WERI-Rb-1 (cell line): ENCODE measurements at places on chromosomes 1 and 21.

DNA sequence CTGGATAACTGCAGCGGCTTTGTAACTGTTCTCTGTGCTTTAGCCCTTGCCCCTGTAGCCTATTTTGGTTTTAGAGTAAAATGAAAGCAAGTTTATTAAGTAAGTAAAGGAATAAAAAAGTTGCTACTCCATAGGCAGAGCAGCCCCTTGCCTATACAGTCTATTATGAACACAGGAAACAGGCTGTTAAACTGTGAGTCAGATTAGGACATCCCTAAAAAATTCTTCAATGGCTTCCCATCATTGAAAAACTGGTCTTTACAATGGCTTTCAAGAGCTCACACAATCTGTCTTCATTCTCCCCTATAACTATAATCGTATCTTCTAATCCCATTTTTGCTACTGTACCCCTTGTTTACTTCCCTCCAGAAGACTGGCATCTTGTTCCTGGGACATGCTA lies 43.0 kb downstream of the ATG4C start:
- no peak for DNase-seq

- DNase-seq: no peak
Measured at GRCh38 chr1:61073871-61074270, 8.5 kb upstream of the NFIA start.

DNA sequence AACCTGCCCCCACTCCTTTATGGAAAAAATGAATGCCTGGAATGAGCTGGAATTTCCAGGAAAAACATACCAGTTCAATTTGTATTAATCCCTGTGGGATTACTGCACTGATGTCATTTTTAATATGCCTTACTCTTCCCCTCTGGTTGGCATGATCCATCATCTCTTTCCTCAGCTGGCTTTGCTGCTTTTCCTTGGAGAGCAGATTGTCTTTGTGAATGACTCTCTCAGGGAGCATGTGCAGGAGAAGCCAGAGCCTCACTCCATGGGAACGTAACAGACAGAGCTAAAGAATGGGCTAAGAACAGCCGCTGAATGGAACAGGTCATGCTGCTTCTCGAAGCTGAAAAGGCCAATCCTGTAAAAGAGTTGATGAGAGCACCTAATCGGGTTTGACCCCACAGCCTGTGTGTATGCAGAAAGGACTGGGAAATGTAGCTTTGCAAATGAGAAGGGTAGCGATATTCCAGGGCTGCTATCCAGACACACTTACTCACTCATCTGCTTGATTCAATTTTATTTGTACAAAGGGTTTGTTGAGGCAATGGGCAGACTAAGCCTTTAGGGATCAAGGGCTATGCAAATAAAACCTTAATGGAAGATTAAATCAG lies 20.7 kb downstream of the PHC2 start:
- DNase-seq: peak; percentile 43

GRCh38 chr21:45016406-45017038 lies 57.9 kb upstream of the ADARB1 start:
- DNase-seq: peak; percentile 58

DNA sequence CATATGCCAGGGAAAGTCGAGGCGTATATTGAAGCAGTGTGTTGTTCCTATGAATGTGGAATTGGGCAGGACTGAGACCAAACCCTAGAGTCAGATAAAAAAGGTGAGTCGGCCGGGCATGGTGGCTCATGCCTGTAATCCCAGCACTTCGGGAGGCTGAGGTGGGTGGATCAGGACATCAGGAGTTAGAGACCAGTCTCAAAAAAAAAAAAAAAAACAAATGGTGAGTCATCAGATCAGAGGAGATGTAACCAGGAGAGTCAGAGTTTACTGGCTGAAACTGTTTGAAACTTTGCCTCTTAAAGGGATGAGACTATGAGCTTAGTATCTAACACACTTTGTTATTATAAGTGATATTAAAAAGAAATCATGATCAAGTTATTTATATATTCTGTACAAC lies 26.4 kb upstream of the SYCP1 start:
- no peak for DNase-seq

GRCh38 chr1:10673109-10673711 lies 123.2 kb downstream of the CASZ1 start:
- DNase-seq: no peak

- DNase-seq: no peak
Measured at GRCh38 chr1:7329868-7330615, 441.1 kb upstream of the VAMP3 start.

GRCh38 chr1:161905269-161905884 lies 118.3 kb downstream of the OLFML2B start:
- peak; percentile 33 for DNase-seq

- no peak for DNase-seq
Measured at GRCh38 chr1:177784409-177784808, 185.4 kb downstream of the SEC16B start.

GRCh38 chr1:153495536-153495935 lies 35.1 kb upstream of the S100A7 start:
- DNase-seq: no peak

GRCh38 chr21:15219894-15220293 lies 155.1 kb upstream of the NRIP1 start:
- DNase-seq: no peak

DNA sequence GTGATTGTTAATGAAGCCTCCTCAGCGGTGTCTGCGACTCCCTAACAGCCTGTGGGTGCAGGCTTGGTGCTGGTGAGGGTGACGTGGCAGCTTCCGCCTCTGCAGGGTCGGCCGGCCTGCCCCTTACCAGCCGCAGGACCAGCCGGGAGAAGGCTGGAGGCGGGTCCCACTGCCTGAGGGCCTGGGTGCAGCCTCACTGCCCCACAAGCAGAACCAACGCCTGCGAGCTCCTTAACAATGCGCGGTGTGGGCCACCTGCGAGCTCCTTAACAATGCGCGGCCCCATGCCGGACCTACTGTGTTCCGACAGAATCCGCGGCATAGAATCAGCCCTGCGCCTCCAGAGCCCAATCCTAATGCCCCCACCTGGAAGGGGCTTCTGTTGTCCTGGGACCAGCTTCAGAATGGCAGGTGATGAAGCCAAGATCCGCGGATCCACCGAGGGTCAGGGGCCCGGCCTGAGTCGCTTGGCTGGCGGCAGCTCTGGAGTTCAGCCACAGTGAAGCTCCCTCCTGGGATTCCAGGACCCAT lies 54.4 kb upstream of the AJAP1 start:
- no peak for DNase-seq

GRCh38 chr1:25590096-25590824 lies 26.3 kb upstream of the MAN1C1 start:
- DNase-seq: no peak

DNA sequence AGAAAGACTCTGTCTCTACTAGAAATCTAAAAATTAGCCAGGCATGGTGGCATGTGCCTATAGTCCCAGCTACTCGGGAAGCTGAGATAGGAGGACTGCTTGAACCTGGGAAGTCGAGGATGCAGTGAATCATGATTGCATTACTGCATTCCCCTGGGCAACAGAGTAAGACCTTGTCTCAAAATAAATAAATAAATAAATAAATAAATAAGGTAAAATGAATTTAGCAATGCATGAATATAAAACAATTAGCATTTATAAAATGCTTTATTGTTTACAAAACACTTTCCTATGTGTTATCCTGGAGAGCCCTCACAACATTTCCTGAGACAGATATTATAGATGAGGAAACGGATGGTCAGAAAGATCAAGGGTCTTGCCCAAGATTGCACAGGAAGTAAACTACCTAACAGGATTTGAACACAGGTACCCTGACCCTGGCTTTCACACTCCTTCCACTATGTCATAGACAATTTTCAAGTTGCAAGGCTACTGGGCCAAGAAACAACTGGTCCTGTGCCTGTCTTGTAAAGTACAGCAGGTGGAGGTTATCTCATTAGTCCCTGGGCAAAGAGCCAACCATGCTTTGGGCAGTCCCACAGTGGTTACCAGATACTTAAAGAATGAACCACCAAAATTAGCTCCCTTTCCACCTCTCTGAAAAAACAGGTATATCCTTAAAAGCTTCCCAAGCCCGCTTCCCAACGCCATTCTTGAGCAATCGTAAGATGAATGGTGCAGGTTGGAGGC lies 15.4 kb upstream of the VSIG8 start:
- DNase-seq: no peak

GRCh38 chr1:81183051-81183450 lies 617.7 kb upstream of the ADGRL2 start:
- no peak for DNase-seq

DNA sequence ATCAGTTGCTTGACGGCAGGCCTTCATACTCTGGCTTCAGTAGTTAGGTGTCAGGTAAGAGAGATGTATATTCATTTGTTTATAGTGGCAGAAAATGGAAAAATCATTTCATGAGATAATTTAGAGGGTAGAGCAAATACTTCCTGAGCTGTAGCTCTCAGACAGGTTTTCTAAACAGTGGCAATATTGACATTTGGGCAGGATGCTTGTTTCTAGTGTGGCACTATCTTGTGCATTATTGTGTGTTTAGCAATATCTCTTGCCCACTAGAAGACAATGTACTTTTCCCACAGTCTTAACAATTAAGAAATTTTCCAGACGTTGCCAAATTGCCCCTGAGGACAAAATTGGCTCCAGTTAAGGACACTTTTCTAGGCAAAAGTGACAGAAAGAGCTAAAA lies 1143.1 kb downstream of the PLA2G4A start:
- no peak for DNase-seq

DNA sequence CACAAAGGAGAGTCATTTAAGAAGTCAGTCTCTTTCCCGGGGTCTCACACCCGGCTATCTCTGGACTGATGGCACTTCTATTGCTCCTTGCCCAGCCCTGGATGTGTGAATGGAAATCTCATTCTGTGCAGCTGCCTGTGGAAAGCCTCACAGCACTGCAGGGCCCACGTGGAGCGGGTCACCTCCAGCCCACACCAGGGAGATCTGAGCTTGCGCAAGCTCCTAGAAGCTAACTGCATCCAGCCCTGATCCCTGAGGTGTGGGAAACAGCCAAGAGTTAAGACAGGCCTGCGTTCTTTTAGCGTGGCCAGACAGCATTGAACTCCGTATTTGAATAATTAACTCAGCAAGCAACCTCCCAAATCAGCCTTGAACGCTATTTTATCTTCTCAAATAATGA lies 150.5 kb downstream of the LRIG2 start:
- no peak for DNase-seq

- no peak for DNase-seq
Measured at GRCh38 chr1:197003132-197003531, 25.8 kb downstream of the CFHR5 start.

- no peak for DNase-seq
Measured at GRCh38 chr1:236685205-236685916, 938 bp upstream of the ACTN2 start.

DNA sequence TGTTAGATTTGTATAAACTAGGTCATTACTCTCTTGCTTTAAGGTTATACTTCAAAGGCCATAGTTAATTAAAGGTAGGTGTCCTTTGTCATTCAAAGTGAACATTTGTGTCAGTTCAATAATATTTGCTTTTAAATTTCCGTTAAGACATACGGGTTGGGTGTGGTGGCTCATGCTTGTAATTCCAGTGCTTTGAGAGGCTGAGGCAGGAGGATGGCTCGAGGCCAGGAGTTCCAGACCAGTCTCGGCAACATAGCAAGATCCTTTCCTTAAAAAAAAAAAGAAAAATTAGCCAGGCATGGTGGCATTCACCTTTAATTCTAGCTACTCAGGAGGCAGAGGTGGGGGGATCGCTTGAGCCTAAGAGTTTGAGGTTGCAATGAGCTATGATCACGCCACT lies 80.4 kb downstream of the KIF26B start:
- DNase-seq: no peak

DNA sequence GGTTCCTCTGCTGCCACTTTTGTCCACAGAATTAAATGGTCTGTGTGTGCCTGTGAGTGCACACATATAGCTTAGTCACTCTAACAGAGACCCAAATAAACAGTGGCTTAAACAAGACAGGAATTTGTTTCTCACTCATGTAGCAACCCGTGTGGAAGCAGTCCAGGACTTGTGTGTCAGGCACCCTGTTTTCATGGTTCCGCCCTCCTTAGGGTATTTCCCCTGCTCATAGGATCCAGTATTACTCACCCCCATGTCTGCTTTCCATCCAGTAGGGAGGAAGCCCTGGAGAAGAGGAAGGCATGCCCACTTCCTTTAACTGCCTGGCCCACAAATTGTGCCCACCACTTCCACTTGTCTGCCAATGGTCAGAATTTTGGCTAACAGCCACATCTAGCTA lies 41.3 kb upstream of the TACSTD2 start:
- no peak for DNase-seq

GRCh38 chr21:41228958-41229357 lies 61.0 kb downstream of the BACE2 start:
- DNase-seq: no peak

GRCh38 chr1:190322274-190322673 lies 155.4 kb downstream of the BRINP3 start:
- DNase-seq: no peak

- no peak for DNase-seq
Measured at GRCh38 chr1:13722808-13723360, 22.9 kb downstream of the PRDM2 start.

- no peak for DNase-seq
Measured at GRCh38 chr1:74396462-74396861, 115.9 kb downstream of the LRRC53 start.

- DNase-seq: no peak
Measured at GRCh38 chr1:214403431-214403830, 122.5 kb downstream of the SMYD2 start.

GRCh38 chr1:83692524-83693381 lies 306.2 kb downstream of the TTLL7 start:
- peak; percentile 29 for DNase-seq

DNA sequence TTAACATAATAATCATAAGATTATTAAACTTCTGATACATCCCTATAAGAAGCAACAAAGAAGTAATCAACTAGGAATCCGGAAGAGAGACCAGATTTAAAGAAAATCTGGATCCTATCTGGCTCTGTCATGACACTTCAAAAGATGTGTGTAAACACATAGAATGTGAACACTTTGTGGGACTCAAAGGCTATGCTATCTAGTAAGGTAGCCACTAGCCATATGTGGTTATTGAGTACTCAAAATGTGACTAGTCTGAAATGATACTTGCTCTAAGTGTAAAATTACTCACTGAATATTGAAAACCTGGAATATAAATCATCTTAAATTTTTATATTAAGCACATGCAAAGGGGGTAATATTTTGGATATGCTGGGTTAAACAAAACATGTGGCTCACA lies 8.7 kb downstream of the FUBP1 start:
- no peak for DNase-seq

- no peak for DNase-seq
Measured at GRCh38 chr1:17190010-17190995, 14.6 kb upstream of the PADI1 start.

- DNase-seq: no peak
Measured at GRCh38 chr1:107541412-107541811, 400.6 kb downstream of the NTNG1 start.

- DNase-seq: no peak
Measured at GRCh38 chr1:46171871-46172270, 3.0 kb upstream of the TSPAN1 start.
